ENCODE measurements at places on chromosomes 11 and 22.

DNA sequence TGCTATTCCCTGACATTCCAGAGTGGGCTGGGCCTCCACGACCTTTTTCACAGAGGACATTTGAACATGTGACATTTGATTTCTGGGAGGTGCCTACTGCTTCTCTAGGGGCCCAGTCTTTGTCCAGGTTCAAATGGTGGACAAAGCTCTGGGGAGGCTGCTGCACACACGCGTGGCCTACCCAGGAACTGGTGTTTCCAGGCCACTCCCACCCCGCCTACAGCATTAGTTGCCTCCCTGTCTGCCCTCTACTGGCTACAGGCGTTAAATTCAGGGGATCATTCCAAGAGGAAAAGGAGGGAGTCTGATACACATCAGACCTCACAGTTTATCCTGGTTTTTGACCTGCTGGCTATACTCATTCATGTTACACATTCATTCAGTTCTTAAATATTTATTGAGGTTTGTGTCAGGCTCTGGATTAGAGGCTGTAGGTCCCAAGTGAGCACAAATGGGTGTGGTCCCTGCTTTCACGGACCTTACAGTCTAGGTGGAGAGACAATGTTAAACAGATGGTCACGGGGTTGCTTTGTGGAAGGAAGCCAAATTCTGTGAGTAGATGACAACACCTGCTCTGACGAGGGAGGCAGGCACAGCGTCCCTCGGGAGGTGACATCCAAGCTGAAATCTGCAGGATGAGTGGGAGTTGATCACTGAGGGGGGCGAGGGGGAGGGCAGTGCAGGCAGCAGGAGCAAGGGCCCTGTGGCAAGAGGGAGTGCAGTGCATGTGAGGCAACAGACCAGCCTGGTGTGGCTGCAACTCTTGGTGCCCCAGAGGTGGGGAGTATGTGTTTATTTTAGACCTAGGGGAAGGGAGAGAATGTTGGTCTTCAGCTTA, 11.8 kb downstream of the TUB start:
- DNase-seq, result no peak

- DNase-seq, result no peak
These were observed 138.9 kb downstream of the MPPED1 start for GRCh38 chr22:43550672-43551071.

GRCh38 chr11:61075891-61076290, 26.4 kb upstream of the CD5 start:
- DNase-seq, result no peak

GRCh38 chr11:1771273-1771672, 7.5 kb upstream of the CTSD start:
- no peak for DNase-seq

GRCh38 chr22:50600538-50600937, at the start of gene MAPK8IP2:
Gene MAPK8IP2, plus strand, starts transcription at chr22:50600793. Its CDS starts 26 bp downstream, at chr22:50600819.
- DNase-seq, result no peak

GRCh38 chr11:46315783-46316563, 31.3 kb upstream of the DGKZ start:
- DNase-seq, result no peak
